ENCODE measurements at places on chromosomes 12 and 14.

GRCh38 chr14:88829685-88830302, 5.3 kb downstream of the TTC8 start:
- no peak for DNase-seq

DNA sequence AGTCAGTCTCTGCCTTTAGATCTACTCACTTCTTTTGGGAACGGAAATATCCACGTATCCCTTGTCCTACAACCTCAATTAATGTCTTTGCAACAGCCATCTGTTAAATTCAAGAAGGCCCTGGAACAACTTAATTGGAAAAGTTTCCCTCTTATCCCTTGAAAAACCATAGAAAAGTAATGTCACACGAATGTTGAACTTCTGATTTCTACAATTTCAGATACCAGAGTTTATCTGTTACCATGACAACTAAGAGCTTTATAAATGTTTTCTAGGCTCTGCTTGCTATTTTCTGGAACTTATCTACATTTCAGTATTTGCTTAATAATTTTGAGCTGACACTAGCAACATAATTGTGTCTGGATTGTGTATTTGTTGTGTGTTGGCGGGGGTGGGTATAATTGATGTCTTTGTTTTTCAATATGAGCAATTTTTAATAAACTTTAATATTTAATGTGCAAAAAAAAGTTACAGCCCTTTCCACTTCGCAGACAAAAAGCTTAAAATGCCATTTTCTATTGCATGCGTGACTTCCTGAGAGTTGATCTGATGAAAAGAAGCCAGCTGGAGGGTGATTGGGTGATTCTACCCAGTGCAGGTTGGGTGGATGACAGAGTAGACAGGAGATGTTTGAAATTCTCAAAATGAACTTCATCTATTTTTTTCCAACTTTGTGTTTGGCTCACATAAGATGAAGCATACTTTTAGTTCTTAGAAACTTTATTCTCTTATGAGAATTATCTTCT, 11.8 kb upstream of the EDDM3A start:
- no peak for DNase-seq

DNA sequence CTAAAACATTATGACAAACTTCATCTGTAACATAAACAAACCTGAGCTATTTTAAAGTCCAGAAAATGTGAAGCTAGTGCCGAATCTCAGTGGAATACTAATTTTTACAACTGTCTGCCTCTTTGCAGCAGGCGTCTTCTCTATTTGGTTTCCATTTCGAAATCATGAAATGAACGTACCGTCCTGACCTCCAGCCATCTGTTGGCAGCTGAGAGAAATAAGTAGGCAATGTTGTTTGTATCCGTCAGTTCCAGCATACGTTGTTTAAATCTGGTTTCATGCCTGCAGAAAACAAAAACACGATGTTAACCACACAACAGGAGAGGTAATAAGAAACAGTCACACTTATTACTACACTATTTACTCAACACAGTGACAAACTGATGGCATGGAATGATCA, 54.3 kb upstream of the KCNJ8 start:
- DNase-seq, result peak; percentile 85

- no peak for DNase-seq
Observed at GRCh38 chr14:106843951-106844483, 1317.6 kb downstream of the TMEM121 start.

DNA sequence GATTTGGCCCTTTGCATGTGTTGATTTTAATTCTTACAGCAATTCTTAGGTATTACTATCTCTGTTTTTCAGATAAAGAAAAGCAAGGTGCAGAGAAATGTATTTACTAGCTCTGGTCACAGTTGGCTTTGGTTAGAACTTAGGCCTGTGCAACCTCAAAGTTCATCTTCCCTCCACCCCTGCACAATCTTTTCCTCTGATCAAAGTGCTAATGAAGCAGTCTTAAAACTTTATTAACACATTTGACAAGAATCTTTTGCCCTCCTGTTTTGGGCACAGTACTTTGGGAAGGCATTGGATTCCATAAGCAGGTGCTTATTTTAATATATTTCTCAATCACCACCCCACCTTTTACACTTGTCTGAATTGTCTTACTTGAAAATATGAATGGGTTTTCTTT, 2.7 kb downstream of the IRAK4 start:
- DNase-seq, result no peak

DNA sequence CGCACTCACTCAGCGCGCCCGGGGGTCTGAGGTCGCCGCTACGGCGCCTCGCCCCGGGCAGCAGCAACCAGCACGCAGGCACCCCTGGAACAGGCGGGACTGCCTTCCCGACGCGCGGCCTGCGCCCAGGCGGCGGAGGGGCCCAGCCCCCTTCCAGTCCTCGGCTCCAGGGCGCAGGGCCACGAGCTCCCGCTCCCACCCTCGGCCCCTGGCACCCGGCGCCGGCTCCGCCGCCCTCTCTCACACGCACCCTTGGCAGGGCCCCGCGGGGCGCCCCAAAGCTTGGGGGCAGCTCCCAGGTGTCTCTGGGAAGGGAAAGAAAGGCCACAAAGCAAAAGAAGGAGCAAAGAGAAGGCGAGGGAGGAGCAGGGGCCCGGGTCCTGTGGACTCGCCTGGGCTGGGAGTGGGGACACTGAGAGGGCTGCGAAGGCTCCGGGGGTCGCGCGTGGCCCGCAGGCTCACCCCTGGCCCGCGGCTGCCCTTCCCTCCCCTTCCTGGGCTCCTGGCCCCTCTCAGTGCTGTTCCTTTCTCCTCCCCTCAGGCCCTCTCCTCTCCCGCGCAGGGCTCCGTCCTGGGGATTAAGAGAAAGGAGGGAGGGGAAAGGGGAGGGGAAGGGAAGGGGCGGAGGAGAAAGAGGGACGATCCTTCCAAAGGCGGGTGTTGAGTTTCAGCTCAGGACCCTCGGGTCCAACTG, 907 bp upstream of the EFS start:
- peak; percentile 29 for DNase-seq

DNA sequence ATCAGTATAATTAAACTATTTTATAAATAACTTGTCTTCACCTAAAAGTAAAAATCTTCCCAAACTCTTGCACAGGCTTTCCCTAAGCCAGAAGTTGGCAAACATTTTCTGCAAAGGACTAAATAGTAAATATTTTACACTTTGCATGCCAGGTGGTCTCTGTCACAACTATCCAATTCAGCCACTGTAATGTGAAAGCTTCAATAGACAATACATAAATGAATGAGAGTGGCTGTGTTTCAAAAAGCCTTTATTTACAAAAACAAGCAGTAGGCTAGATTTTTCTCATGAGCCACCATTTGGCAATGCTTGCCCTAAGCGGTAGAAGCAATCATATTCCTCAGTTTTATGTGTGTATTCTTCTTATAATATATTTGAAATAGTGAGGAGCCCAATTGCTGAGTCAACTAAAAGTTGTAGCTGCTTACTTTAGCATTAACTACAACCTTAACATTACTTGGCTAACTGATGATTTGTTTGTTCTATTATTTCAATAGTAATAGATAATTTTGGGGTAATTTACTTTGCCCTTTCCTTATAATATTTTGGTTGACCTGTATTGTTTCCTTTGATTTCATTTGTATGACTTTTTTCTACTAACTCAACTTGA, 236.0 kb upstream of the SYT1 start:
- DNase-seq, result no peak

GRCh38 chr12:27602516-27602915, 78.5 kb downstream of the PPFIBP1 start:
- DNase-seq, result no peak

DNA sequence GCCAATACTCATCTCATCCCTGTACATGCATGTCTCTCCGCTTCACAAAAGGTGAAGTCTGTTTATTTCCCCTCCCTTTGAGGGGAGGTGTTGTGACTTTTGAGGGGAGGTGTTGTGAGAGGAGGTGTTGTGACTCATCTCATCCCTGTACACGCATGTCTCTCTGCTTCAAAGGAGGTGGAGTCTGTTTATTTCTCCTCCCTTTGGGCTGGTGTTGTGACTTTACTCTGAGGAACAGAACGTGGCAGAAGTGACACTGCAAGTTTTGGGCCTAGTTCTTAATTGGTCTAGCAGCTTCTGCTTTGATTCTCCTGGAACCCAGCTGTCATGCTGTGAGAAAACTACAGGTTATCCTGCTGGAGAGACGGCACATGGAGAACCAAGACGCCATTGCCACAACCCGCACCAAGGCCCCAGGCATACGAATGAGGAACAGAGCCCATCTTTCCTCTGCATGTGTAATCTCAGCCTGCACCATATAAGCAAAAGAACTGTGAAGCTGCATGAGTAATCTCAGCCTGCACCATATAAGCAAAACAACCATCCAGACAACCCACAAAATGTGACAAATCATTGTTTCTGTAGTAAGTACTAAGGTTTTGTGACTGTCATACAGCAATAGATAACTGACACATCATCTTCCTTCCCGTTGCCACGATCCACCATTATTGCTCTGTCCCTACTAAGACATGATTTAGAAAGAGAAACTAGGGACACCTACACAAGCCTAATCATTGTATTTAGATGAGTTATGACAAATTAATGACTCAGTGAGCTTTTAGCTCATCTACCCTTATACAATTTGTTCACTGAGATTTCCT, 30.0 kb downstream of the GALNT4 start:
- DNase-seq, result no peak

GRCh38 chr14:91383439-91383838, 34.2 kb downstream of the CCDC88C start:
- DNase-seq, result no peak

- DNase-seq, result no peak
Observed at GRCh38 chr12:52082026-52082668, 2.6 kb downstream of the SMIM41 start.

- DNase-seq, result no peak
Observed at GRCh38 chr12:102487226-102487625, 6.9 kb upstream of the IGF1 start.

DNA sequence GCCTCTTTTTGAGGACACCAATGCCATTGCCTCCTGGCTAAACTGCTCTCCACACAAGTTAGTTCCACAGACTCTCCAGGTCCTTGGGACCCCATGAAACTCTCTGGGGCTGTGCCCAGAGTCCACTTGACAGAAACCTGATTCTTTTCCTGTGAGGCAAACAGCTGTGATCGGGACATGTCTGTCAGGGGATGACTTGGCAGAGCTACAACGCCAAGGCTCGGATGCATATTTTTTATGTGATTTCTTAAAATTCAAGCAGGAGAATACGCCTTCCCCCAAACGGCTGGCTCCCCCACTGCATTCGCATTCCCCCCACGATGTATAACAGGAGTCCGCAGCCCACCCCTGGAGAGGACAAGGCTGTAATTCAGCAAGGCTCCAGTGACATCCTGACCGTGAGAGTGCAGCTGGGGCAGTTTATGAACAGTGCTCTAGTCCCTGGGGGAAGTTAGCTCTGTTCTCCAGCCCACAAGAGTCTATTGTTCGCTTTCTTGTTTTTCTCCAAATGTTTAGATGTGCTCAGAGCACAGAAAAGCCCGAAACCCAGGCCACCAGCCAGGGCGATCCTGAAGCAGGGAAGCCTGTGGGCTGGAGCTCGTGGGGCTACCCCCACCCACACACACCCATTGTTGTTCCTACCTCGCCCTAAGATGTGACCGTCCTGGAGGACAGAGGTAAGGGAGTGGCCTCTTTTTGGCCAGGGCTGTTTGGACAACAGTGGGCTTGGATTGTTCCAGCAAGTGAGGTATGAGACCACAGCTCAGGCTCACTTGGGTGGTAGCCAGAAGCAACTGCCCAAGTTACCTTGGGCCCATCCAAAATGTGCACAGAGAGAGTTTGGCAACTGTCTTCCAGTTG, 159.5 kb downstream of the ZFP36L1 start:
- no peak for DNase-seq

- no peak for DNase-seq
Observed at GRCh38 chr12:124173692-124174091, 121.2 kb upstream of the RFLNA start.

DNA sequence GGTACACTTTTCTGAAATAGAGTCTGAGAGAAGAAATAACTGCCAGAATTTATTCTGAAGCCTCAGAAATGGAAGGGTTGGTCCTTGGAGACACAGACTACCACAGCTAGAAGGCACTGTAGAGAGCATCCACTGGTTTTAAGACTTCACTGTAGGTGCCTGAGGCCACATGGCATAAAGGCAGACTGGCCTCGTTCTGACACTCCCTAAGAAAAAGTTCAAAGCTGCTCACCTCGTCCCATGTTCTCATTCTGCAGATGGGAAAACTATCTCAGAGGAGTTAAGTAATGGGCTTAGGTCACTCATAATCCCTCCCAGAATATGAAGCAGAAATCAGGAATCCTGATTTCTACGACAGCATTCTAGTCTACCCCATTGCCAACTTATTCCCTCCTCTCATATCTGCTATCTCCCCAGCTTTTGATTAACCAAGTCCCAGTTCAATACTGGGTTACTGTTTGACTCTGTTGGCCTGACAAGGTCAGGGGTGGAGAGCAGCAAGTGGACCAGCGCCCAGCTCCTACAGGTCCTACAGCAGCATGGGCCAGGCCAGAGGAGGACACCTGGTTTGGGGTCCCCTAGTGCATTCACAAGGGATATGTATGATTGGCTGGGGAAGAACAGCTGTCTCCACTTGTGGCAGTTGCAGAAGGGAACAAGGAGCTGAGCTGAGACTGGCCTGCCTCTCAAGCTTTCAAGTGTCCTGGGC, 3.7 kb downstream of the ITGA5 start:
- DNase-seq, result no peak

DNA sequence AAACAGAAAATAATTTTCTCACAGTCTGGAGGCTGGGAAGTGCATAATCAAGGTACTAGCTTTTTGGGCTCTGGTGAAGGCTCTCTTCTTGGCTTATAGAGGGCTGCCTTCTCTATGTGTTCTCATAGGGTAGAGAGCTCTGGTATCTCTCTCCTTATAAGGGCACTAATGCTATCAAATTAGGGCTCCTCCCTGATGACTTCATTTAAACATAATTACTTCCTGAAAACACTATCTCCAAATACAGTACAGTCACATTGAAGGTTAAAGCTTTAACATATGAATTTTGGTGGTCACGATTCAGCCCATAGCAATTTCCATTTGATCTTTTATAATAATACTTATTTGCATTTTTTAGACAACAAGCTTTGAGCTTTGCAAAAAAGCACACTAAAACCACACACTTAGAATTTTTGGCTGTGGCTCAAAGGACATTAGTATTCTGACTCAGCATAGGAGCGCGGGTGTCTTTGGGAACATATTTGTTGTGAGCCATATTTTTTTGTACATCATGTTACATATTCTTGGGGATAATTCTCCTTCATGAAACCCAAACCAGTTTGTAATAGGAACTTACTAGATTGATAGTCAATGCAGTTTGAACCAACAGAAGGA, 808.1 kb upstream of the FBXO33 start:
- peak; percentile 17 for DNase-seq

DNA sequence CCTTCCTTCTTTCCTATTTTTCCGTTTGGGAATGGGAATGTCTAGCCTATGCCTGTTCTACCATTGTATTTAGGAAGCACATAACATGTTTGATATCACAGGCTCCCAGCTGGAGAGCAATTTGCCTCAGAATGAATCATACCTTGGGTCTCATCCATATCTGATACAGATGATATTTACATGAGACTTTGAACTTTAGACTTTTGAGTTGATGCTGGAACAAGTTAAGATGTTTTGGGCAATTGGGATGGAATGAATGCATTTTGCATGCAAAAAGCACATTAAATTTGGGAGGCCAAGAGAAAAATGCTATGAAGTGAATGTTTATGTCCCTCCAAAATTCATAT, 61.9 kb upstream of the BEGAIN start:
- DNase-seq, result no peak
